ENCODE measurements at places on chromosomes 6 and 20.
A peak's percentile ranks its signal among the peaks of the same experiment; 100 is the strongest.

GRCh38 chr6:131043902-131044447 is 19.1 kb downstream of the EPB41L2 start:
- DNase-seq, result no peak

GRCh38 chr6:4981761-4982160 is 22.1 kb downstream of the RPP40 start:
- DNase-seq, result no peak

DNA sequence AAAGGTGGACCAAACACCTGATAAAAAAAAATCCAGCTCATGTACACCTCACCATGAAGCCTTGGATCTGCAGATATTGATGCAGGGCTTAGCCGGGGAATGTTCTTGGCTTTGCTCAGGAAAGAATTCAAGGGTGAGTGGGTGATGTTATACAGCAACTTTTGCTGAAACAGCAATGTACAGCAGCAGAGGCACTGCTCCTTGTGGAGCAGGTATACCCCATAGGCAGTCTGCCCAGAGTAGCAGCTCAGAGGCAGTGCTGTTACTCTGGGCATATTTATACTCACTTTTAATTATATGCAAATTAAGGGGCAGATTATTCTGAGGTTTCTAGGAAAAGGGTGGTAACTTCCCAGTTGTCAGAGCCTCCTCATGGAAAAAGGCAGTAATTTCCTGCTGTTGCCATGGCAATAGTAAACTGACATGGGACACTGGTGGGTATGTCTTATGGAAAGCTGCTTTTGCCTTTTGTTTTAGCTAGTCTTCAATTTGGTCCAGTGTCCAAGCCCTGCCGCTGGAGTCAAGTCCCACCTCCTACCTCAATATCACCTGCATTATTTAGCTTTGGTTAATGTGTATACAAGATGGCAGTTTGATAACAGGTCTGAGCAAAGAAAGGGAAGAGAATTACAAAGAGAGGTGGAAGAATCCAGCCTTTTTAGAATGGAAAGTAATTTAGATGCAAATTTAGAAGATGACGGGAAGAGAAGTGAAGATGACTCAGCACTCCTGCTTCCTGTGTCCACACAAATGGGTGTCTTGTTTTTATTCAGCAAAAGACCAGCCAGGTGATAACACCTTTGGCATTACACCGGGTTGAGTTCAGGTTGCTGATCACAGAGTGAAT is 110.1 kb upstream of the JAG1 start:
- no peak for DNase-seq

- DNase-seq, result peak; percentile 65
These were observed 67.0 kb downstream of the TNFRSF21 start for GRCh38 chr6:47242483-47243386.

GRCh38 chr6:155240905-155241600 is 22.8 kb upstream of the CLDN20 start:
- no peak for DNase-seq

DNA sequence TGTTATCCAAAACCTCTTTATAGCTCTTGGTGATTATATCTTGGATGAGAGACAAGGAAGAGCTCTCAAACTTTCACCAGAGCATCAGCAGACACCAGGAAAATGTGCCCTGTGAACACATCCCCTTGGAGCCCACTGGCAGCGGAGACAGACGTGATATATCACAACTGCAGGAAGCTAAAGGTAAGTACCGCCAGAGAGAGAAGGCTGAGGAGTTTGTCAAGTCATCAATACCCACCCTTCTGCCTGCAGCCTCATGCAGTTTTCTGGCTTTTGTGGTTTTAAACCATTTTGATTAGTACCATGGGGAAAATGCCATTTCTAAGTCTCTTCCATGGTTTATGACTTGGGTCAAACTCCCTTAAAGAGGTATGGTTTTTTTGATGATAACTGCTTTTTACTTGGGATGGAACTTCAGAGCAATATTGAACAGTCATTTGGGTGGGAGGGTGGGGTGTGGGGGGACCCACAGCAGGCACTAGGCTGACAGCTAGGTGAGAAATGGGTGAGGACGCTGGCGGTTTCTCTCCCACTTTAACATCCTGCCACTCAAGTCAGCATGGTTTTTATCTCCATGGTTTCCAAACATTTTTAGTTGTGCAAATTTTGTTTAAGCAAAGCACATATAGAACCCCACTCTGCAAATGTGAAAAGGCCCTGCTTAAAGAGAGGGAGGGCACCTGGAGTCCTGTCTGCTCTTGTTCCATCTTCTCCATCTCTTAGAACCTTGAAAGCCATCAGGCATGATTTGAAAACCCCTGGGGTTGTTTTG is 108.4 kb downstream of the SCML4 start:
- no peak for DNase-seq

GRCh38 chr20:46365487-46366220 is 40.8 kb downstream of the ELMO2 start:
- no peak for DNase-seq

GRCh38 chr6:52551483-52552277 is 25.2 kb downstream of the TRAM2 start:
- no peak for DNase-seq

DNA sequence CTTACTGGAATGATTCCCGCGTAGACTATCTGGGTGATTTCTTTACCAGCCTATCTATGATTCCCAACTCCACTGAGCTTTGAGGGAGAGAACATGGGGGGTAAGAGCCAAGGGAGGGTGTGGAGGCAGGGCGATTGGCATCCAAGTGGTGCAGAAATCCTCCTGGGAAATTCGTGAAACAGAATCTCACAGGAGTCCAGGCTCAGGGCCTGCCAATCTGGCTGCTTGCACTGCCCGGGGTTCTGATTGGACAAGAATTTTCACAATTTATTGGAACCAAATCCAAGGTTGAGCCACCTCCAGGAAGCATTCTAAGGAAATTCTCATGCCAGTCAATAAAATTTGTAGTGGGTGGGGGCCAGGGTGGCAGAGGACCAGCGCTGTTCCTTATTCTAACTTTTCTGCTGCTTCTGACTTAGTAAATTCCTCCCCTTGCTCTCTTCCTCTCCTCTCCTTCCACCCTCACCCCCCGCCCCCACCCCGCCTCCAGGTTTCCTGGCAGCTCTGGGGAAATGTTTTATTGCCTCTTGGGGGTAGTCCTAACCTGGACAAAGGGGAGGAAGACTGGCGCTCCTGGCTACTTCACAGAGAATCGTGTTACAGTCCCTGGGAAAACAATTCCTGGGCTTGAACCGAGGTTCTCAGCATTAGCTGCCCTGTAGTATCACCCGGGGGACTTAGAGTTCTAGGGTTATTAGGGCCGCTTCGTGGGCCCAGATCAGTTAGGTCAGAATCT is 3.1 kb downstream of the BMP6 start:
- DNase-seq, result no peak

DNA sequence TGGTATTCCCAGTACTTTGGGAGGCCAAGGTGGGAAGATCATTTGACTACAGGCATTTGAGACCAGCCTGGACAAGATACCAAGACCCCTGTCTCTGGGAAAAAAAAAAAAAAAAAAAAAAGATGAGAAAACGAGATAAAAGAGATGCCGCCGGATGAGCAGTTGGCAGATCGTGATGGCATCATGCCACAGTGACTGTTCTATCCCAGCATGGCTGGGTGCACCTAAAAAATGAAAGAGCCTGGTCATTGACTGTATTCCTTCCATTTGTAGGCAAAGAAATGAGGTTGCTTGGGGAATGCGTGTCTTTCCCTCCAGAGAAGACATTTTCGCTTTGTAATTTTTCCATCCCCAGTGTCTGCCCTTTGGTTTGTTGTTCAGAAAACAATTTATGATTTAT is 12.9 kb downstream of the AKAP12 start:
- no peak for DNase-seq

GRCh38 chr20:20493701-20494100 is 125.8 kb downstream of the INSM1 start:
- no peak for DNase-seq

GRCh38 chr6:155328539-155329459 is 14.5 kb upstream of the TFB1M start:
- no peak for DNase-seq

DNA sequence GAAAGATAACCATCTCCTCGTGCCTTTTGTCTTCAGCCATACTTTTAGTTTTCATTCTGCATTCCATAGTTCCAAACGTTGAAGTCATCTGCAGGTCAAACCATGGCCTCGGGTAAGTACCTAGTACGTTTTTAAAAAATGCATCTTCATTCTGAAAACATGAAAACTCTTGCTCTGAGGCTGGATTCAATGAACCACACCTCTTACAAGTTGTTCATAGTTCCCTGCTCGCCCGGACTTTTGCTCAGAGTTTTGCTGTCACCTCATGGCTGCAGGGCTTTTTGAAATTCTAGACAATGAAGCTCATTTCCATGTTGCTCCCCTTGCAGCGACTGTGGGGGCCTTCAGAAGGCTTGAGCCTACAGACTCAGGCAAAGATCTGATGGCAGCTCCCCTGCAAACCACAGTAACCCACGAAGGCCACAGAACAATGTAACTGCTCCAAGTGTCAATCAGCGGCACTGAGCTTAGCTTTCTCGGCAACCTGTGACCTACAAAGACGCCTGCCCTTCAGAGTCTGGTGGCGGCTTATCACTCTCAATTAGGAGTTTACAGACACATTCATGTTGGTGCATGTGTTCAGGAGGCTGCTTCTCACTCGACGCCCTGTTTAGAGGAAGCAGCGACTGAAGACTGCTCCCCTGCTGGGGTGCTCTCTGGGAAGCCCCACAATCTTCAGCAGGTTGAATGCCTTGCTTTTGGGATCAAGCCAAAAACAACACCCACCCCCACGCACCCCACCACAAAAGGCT is 61.2 kb downstream of the FOXC1 start:
- DNase-seq, result no peak

All from activated gamma-delta T cell treated with Interleukin-2 at 50 U/mL for 16 hours (primary cell).